Activated B cell treated with CpG ODN at 0.5 μM for 24 hours (primary cell): ENCODE measurements at places on chromosomes 7 and 10. TPM values are rescaled to one million over a fixed set of nuclear protein-coding genes. Genes with fewer than 3 reads are reported as not detected.

DNA sequence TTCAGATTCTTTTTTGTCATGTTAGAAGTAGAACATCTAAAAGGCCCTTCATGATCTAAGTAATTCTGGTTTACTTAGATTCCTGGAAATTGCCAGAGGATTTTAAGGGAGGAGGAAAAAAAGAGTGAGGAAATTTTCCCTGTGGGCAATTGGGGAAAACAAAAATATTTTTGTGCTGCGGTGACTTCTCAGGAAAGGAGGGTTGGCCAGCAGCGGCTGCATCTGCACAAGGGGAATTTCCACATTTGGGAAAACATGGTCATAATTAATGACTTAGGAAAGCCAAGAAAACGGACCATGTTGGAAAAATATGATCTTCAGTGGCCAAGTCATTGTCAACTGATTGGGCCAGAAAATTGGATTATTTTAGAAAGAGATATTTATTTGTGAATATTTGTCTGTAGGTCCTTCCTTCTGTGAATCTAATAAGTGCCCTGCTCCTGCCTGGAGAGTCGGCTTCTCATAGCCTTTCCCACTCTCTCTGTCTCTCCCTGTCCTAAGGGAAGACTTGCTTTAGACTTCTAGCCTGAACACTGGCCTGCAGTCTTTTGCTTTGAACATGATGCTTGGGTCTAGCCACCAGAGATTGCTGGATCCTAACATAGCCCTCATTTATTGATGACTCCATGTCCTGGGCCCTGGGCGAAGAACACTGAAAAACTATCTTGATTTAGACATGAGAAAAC lies 124.2 kb upstream of the MKLN1 start:
- no peaks in the 10 kb centered on the region for H3K4me1 ChIP-seq
- H3K27ac ChIP-seq = no peak overlapping the region
- DNase-seq = no peak
- H3K27me3 ChIP-seq = no peaks in the 10 kb centered on the region
- no peak overlapping the region for H3K4me3 ChIP-seq
- no peaks in the 10 kb centered on the region for H3K36me3 ChIP-seq

DNA sequence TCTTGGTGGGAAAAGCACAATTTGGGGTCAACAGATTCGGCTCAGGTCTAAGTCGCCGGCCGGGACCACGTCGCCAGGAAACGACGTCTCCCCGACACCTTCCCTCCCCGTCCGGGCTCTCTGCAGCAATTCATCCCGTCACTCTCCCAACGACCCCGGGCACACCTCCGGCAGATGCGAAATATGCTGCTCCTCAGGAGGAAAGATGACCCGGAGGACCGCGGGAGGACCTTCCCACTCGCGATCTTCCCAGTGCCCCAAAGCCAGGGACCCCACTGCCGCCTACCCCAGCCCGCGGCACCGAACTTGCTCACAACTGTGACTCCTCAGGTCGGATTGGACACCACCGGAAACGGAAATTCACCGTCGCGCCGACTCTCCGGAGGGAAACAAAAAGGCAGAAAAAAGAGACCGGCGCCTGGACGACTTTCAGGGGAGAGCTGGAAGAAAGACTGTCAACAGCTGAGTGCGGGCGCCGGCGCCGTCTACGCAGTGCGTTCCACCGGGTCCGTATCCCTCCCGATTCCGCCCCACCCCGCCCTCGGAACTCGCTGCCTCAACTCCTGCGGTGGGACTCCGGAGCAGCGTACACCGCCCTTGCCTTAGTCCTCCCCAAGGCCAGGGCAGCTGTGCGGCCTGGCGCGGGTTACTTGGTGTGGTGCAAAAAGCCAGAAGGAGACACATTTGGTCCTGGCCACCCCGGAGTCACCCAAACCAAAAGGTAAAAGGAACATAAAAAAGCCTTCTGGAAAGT lies 13.8 kb upstream of the SEC24C start:
- peaks cover 42% of the 10 kb centered on the region for H3K36me3 ChIP-seq
- peak overlapping the region; percentile 99 for H3K4me3 ChIP-seq
- H3K27me3 ChIP-seq = no peaks in the 10 kb centered on the region

DNA sequence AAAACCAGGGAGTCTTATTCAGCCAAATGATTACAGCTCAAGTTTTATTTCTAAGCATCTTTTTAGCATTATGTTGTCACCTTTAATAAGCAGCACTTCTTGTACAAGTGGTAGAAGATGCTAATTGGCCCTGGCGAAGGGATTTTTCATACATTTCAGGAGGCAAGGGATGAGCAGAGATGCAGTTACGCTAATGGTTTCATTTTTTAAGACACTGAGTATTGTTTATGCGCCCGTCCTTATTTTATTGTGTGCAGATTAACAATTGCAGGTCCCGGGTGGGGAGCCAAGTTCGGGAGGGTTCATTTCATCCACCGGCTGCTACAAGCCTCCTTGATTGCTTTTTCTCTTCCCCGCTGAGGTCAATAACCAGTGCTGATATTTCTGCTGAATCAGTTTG lies 350.4 kb upstream of the FOXK1 start:
- H3K27me3 ChIP-seq = no peaks in the 10 kb centered on the region
- H3K36me3 ChIP-seq = no peaks in the 10 kb centered on the region
- DNase-seq = no peak
- H3K27ac ChIP-seq = no peak overlapping the region
- H3K4me3 ChIP-seq = no peak overlapping the region
- H3K4me1 ChIP-seq = no peaks in the 10 kb centered on the region

Gene NEURL1
- 0.61 and 0.93 TPM in 2 replicates for total RNA-seq

GRCh38 chr7:153891990-153892389 lies 160.2 kb upstream of the DPP6 start:
- H3K36me3 ChIP-seq = no peaks in the 10 kb centered on the region
- H3K27me3 ChIP-seq = peaks cover 10% of the 10 kb centered on the region
- H3K4me1 ChIP-seq = no peaks in the 10 kb centered on the region
- no peak overlapping the region for H3K27ac ChIP-seq
- no peak overlapping the region for H3K4me3 ChIP-seq

DNA sequence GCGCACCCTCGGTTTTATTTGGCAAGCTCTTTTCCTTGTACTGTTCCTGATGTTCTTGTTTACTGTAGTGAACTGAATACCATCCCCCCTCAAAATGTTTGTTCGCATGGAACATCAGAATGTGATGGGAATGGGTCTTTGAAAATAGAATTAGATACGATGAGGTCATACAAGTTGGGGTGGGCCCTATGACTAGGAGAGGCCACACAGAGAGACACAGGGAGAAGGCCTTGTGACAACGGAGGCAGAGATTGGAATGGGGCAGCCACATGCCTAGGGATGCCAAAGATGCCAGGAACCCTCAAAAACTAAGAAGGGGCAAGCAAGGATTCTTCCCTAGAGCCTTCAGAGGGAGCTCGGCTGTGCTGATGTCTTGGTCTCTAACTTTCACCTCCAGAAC lies 123.6 kb downstream of the FAM204A start:
- no peaks in the 10 kb centered on the region for H3K4me1 ChIP-seq
- H3K27me3 ChIP-seq = no peaks in the 10 kb centered on the region
- no peak overlapping the region for H3K4me3 ChIP-seq
- no peak for DNase-seq
- no peaks in the 10 kb centered on the region for H3K36me3 ChIP-seq
- no peak overlapping the region for H3K27ac ChIP-seq

GRCh38 chr10:78211561-78212051 lies 177.9 kb downstream of the RPS24 start:
- H3K4me1 ChIP-seq = no peaks in the 10 kb centered on the region
- no peak overlapping the region for H3K27ac ChIP-seq
- H3K36me3 ChIP-seq = no peaks in the 10 kb centered on the region
- no peak for DNase-seq
- no peak overlapping the region for H3K4me3 ChIP-seq
- peaks cover 20% of the 10 kb centered on the region for H3K27me3 ChIP-seq

Gene AMZ1
- total RNA-seq = 5.9 and 8.3 TPM in 2 replicates

- no peak for DNase-seq
- no peaks in the 10 kb centered on the region for H3K4me1 ChIP-seq
- H3K27me3 ChIP-seq = no peaks in the 10 kb centered on the region
- no peak overlapping the region for H3K4me3 ChIP-seq
- no peak overlapping the region for H3K27ac ChIP-seq
- peaks cover 41% of the 10 kb centered on the region for H3K36me3 ChIP-seq
Measured at GRCh38 chr10:26593896-26594295, 103.6 kb upstream of the PDSS1 start.

- H3K27me3 ChIP-seq = peaks cover 29% of the 10 kb centered on the region
- H3K36me3 ChIP-seq = no peaks in the 10 kb centered on the region
- no peak for DNase-seq
- no peaks in the 10 kb centered on the region for H3K4me1 ChIP-seq
- H3K4me3 ChIP-seq = no peak overlapping the region
Measured at GRCh38 chr10:123958241-123958640, 66.6 kb upstream of the CPXM2 start.
